ENCODE measurements at places on chromosomes 1 and 21.

DNA sequence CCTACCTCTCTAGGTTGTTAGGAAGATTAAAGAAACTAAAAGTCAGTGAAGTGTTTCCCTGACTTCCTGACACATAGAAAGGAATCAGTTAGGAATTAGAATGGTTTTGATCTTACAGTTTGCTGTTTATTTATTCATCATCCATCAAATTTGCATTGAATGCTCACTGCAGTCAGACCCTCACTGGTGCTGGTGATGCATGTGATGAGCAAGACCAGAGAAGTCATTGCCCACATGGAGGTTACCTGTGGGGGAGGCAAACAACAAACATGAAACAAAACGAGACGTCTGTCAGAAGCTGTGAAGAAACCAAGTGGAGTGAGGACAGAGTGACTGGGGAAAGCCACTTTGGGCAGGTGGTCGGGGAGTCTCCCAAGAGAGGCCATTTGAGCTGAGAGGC, 6.4 kb downstream of the CTPS1 start:
- DNase-seq: no peak

DNA sequence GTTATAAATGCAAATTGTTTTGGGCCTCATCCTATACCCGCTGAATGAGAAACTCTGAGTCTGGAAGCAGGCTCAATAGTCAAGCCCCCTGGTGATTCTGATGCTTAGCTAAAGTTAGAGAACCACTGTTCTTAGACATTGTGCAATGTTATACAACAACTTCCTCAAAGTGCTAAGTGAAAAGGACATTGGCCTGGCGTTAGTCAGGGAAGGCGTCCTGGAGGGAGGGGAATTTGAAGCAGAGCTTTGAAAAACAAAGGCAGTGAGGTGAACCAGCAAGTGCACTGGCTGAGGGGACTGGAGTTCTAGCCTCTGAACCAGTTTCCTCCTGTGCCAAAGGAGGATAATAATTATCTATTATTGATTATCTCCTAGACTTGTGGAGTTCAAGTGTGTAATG, 5.1 kb downstream of the CD1D start:
- DNase-seq: no peak

- no peak for DNase-seq
Measured at GRCh38 chr1:64599242-64599641, 129.3 kb downstream of the CACHD1 start.

GRCh38 chr1:117664314-117664713, 58.5 kb downstream of the TENT5C start:
- DNase-seq: no peak

DNA sequence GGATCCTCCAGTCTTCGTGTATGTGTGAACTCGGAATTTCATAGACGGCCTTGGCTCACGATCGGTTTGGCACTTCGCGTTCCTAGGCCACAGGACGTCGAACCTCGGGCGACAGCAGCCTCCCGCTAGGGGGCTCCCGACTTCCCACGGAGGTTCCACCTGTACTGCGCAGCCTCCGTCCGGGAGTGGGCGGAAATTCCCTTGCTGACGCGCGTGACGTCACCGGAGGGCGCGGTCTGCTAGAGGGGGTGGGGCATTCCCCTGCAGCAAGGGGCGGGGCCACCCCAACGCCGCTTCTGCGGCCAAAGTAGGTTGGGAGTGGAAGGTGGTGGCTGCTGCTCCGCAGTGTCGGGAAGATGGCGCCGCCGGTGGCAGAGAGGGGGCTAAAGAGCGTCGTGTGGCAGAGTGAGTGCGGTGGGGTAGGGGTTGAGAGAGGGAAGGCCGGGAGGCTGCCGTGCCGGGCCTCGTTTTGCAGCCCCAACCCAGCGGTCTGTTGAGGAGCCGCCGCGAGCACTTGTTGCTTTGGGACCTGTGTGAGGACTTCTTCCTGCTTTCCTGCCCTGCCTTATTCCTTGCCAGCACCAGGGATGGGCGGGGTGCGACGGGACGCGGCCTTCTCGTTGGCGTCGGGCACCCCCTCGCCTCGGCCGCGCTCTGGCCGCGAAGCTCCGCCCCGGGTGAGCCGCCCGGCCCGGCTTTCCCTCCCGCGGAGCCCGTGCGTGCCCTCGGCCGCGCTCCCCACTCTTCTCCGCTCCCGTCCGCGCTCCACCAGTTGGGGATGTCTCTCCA, at the start of gene STXBP3:
TSS of gene STXBP3 (plus strand) at position 293 of the 789 bp plus-strand sequence. CDS start at position 357, 64 bp downstream.
- DNase-seq: peak; percentile 98

DNA sequence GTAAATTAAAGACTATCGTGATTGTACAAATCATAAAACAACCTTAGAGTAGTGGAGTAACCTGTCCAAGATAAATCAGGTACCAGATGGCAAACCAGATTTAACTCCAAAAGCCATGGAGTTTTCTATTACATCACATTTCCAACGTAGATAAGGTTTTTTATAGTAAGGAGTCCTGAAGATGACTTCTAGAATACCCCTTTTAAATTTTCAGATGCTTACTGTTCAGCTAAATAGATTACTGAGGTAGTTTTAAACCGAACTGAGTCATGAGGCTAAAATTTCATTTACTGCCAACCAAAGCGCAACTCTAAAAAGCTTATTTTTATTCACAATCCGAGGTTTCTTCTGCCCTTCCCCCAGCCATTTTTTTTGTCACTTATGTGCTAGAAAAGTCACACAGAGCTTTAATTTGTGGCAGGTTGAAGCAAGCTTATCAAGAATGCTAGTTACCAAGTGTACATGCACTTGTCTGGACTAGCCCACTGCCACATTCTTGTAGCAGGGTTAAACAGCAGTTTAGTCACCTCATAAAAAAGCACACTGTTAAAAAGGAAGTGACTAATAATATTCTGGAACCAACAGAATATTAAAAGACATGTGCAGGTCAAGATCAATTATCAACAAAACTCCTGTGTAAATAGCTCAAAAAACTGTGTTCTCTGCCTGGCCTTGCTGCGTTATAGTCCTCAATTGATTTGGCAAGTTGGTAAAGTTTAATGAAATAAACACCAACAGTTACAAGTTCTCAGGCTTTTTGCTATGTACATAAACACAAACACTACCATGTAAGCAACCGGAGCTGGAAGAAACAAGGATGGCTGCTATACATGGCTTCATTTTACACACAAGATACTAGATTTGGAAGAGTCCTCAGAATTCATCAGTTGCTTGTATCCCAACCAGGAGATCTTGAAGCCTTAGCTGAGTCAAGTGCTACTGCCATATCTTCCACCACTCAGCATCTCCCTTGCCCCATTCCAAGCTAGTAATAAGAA, 180.3 kb upstream of the DMRTA2 start:
- DNase-seq: no peak

DNA sequence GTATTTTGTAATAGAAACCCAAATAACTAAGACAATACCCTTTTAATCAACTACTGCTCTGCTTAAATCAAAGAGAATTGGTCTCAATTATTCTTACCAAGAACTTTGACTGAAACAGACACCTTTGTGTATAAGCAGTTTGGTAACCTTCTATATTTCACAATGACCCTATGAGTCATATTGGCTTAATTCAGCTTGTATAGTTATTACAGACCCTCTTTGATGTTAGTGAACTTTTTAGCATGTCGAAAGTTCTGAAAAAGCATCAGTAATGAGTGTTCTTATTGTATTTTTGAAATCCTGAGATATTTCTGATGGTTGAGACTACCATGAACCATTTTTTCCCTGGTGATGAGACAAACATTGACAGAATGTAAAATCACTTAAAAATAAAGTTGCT, 43.3 kb upstream of the RABGAP1L start:
- no peak for DNase-seq

GRCh38 chr1:113027007-113027406, 46.0 kb upstream of the LRIG2 start:
- DNase-seq: no peak

- DNase-seq: no peak
Measured at GRCh38 chr1:198643808-198644207, 5.0 kb downstream of the PTPRC start.

DNA sequence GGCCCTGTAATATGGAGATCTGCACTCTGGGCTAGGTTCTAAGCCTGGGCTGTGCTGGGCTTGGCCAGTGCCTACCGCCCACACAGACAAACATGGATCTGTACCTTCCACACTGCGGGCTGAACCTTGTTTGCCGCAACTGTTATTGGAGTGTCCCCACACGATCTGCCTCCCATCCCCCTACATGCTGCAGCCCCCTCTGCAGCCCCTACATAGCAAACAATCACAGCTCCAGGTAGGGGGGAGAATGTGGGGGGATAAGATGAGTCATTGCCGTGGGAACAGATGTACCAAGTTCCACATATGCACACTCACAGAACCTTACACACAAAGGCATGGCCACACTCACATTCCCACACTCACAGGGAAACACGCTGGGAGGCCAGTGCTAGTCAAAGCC, 2.1 kb upstream of the HCRTR1 start:
- DNase-seq: no peak

DNA sequence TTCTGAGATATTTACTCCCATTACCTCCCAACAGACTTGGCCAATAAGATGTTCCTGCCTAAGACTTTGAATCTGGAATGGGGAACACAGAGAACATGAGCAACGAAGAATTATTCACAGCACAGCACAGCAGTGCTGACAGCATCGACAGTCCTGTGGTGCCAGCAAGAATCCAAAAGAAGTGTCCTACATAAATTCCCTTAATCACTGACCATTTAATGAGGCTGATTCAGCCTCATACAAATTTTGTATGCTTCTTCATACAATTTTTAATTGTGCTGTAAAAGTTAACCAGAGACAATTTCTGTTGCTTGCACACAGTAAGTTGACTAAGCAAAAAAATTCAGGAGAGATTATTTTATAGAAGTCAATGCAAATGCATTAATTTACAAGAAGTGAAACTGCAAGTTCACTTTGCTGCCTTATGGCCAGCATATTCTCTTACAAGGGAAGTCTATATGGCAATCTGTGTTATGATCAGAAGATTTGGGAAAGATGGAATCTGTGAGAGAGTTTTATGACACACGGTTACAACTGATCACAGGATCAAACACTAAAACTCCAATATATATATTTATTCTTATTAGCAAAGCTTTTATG, 855.9 kb downstream of the LTN1 start:
- DNase-seq: no peak

DNA sequence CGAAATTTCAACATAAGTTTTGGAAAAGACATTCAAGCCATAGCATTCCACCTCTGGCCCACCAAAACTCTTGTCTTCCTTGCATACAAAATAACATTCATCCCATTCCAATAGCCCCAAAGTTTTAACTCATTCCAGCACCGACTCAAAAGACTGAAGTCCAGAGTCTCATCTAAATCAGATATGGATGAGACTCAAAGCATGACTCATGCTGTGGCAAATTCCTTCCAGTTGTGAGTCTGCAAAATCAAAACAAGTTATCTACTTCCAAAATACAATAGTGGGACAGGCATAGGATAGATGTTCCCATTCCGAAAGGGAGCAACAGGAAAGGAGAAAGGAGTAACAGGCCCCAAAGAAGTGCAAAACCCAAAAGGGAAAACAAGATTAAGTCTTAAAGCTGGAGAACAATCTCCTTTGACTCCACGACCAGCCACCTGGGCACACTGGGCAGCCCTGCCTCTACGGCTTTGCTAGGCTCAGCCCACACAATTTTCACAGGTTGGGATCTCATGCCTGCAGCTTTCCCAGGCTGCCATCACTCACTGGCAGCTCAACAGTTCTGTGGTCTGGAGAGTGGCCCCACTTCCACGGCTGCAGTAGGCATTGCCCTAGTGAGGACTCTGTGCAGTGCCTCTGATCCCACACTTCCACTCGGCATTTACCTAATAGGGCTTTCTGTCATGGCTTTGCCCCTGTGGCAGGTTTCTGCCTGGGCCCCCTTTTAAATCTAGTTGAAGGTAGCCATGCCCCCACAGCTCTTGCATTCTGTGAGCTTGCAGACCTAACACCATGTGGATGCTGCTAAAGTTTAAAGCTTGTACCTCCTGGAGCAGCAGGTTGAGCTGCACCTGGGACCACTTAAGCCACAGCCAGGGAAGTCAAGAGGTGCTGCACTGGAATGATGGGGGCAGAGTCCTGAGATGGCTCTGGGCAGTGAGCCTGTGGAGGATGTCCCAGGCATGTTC, 51.0 kb downstream of the RUNX3 start:
- DNase-seq: no peak

GRCh38 chr1:94342416-94342815, 75.8 kb upstream of the ABCD3 start:
- DNase-seq: no peak

DNA sequence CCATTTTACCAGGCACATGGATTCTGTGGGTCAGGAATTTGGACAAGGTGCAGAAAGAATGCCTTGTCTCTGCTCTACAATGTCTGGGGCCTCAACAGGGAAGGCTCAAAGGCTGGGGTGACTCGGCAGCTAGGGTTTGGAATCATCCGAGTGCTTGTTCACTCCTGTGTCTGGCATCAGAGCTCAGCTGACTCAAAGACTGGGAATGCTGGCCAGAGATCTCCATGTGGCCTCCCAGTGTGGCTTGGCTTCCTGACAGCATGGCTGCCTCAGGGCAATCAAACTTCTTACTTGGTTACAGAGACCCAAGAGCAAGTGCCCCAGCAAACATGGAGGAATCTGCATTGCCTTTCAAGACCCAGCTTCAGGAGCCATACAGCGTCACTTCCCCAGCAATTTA, 110.5 kb downstream of the TOMM20 start:
- no peak for DNase-seq

DNA sequence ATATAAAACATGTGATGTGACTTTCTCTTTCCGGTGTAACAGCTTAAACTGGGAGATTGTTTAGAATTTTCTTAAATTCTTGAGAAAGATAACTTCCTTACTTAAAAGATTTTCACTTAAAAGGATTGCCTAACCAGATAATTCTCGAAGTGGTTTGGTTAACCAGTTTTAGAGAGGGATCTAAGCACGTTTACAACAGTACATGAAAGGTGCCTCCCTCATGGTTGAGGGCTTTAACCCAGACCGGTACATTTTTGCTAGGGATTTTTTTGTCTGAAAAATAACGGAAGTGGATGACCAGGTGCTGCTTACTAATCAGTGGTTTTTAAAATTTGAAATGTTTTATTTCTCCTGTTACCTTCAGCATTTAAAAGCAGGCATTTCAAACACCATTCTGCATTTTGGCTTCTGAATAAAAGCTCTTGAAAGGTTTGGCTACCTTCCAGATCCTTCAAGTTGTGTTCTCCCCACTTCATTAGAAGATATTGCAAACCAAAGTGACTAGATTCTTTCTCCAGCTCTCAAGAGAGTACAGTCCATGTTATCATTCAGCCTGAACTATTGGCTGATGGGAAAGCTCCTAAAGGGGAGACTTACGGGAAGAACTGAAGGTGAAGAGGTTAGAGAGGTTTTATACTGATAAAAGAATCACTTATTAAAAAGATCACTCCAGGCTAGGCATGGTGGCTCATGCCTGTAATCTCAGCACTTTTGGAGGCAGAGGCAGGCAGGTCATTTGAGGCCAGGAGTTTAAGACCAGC, 12.8 kb downstream of the S100PBP start:
- no peak for DNase-seq

- no peak for DNase-seq
Measured at GRCh38 chr21:38667291-38667870, 138.3 kb upstream of the ETS2 start.

- no peak for DNase-seq
Measured at GRCh38 chr1:75165264-75165663, 31.1 kb downstream of the LHX8 start.

DNA sequence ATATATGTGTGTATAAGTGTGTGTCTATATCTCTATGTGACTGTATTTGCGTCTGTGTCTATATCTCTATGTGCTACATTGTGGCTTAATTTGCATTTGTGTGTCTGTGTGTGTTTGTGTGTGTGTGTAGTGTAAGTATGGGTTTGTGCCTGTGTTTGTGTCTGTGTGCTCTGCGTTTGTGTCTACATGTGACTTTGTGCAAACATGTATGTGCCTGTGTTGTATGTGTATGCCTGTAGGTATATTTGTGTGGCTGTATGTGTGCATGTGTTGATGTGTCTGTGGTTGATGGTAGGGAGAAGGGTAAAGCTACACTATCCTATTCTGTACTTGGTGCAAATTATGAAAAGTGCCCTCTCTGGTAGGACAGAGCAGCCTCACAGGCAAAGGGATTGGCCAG, 7.3 kb upstream of the FGGY start:
- DNase-seq: no peak
